Right cardiac atrium (tissue), 5 donors: ENCODE measurements at places on chromosomes 2 and 18. TPM values are rescaled to one million over a fixed set of nuclear protein-coding genes. Genes with fewer than 3 reads are reported as not detected.

DNA sequence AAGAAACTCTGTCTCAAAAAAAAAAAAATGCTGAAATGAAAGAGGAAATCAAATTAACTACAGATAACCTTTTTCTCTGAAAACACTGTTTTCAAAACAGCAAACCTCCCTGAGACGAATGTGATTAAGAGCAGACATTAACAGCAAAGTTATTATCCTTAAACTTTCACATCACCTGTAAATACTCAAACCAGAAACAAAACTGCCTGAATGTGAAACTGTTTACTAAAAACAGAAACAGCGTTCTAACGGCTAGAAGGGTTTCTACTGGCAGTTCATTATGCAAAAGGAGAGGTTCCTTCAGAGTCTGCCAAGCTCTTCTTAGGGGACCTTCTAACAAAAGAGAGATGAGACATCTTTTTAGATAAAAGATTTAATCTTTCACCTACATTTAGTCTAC lies 45.9 kb downstream of the PNO1 start:
- DNase-seq: no peak

DNA sequence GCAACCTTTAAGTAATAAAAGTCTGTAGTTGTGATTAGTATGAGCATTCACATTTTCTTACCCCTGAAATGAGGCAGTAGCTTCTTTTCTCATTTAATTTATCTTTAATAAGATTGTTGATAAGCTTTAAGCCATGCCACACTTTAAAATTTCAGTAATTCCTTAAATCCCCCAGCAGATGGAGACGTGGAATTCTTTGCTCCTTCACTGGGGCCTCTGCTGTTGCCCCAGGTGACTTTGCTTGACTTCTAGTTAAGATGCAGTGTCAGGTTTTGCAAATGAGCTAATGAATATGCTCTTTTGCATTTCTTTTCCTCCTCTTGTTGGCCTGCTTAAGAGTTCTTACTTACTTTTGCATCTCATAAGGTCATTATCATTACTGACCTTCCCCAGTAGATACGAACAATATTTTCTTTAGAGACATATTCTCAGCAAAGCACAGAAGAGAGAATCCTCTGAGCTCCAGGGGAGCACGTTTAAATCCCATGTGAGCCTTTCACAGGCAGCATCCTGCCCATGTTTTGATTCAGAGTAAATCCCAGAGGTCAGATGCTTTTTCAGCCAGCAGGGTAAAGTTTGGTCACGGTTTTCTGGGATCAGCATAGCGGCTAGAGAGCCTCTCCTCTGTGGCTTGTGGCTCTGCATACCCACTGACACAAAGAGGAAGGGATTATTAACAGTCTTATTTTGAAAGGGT lies 222.9 kb downstream of the PTPRM start:
- DNase-seq: no peak

GRCh38 chr2:63676135-63676534 lies 87.4 kb downstream of the MDH1 start:
- DNase-seq: no peak

Gene CAPN13
- total RNA-seq: not detected

Gene SH2D6
- total RNA-seq: not detected
